ENCODE measurements at places on chromosomes 11 and 22.
A peak's percentile ranks its signal among the peaks of the same experiment; 100 is the strongest.

- DNase-seq: no peak
These were observed 7.1 kb upstream of the MGAT3 start for GRCh38 chr22:39449708-39450107.

DNA sequence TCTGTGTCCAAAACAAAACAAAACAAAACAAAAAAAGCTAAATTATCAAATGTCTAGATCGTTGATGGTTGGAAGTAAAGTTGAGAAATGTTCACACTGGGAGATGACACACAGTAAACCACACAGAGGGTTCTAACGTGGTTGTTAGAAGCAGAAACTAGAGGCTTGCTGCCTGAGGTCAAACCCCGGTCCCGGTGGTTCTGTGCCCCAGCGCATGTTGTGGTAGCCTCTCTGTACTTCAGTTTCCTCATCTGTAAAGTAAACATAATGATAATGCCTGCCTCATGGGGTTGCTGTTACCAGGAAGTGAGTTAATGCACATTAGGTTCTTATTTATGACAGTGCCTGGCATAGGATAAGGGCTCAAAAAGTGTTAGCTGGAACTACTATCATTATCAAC is 33.4 kb downstream of the PPARA start:
- DNase-seq: no peak

DNA sequence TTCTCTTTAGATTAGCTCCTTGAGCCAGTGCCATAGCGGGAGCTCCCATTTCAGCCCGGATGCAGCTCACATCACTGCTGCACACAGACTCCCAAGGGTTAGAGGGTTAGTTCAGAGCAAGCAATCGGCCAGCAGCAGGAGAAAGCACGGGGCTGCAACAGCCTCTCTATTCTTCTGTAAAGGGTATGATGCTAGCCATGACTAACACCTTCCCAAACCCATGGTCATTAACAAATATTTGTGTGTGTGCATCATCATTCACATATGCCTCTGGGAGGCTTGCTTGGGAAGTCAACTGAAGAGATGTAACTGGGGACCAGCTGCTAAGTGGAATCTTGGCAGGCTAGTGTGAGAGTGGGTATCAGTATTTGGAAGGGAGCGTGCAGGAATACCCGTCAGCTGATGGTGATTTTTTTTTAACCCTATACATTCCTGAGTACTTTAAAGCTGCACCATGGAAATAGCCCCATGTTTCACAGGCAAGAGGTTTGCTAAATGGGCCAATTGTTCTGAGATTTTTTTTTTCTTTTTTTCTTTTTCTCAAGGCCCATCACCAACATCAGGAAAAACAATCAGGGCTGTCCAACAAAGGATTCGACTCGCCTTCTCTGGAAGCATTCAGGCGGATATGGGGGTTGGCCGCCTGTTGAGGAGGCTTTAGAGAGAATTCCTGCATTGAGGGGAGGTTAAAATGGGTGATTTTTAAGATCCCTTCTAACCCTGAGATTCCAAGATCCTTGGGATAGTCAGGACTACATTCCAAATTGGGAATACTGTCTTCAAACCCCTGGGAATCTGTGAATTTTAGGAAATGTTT is 33.2 kb upstream of the CCDC89 start:
- DNase-seq: peak; percentile 99

- no peak for DNase-seq
These were observed 2.5 kb downstream of the MRGPRG start for GRCh38 chr11:3216027-3216525.

DNA sequence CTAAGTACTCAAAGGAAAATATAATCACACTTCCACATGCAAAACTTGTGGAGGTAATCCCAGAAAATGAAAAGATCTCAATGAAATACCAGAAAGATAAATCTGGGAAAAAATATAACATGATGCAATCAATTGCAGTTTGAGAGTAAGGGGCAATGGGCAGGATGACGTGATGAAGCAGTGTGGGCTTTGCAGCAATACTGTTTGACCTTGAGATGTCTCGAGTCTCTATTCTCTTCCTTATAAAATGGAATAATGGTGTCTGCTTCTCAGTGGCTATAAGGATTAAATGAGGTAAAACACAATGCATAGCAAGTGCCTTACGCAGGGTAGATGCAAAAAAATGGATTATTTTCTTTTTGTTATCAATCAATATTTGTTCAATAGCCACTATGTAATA is 447.5 kb downstream of the BUD13 start:
- no peak for DNase-seq

GRCh38 chr22:39496131-39496838 is 5.8 kb upstream of the MIEF1 start:
- DNase-seq: peak; percentile 44

DNA sequence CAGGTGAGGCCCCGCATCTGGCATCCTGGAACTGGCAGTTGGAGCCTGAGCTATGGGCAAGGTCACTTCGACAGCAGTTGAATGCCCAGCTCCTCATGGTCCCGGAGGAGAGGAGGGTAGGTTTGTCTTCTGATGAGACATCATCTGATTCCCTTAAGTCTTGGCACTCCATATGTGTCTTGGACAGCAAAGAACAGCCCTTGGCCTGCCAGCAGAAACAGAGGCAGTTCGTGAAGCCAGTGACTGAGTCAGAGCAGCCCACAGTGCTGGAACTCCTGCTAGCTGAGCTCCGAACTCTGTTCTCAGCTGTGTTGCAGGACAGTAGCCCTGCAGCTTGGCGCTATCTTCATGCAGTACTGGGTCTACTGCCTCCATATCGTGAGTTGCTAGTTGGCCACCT is 1.0 kb downstream of the DNHD1 start:
- DNase-seq: no peak

- no peak for DNase-seq
These were observed 165.0 kb downstream of the BRD1 start for GRCh38 chr22:49662681-49663080.

Data from HFFc6 (cell line).